Stimulated activated CD8-positive, alpha-beta memory T cell treated with anti-CD3 and anti-CD28 coated beads, Interleukin-15, amount 100 ng/mL, for 48 hours (primary cell): ENCODE measurements at places on chromosomes 6 and 20.

- no peak for DNase-seq
These were observed 133.2 kb downstream of the B3GAT2 start for GRCh38 chr6:70823651-70824050.

GRCh38 chr6:10850728-10851127 is 12.4 kb upstream of the MAK start:
- DNase-seq, result no peak

DNA sequence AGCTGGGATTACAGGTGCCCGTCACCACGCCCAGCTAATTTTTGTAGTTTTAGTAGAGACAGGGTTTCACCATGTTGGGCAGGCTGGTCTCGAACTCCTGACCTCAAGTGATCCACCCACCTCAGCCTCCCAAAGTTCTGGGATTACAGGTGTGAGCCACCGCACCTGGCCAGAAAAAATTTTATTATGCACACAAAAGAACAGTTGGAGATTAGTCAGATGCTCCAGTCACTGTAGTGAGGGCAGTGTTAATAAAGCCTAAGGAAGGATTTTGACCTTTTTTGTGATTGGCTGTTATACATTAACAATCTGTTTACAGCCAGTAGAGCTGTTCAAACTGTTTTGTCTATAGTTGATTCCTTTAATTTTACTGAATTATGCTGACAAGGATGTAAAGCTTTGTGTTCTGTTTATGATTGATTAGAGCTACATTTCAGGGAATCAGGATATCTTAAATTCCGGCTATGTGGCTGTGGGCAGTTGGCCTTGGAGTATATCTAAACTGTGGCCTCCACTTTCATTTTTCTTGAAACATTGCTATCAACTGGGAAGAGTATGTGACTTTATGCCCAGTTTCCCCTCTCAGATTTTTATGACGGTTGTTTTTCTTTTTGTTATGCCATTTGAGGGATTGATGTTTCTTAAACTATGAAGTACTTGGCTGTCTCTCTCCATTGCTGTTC is 9.9 kb downstream of the ZSWIM3 start:
- DNase-seq, result no peak

- peak; percentile 65 for DNase-seq
These were observed 48.4 kb upstream of the NCOA3 start for GRCh38 chr20:47453167-47453782.

GRCh38 chr20:13492001-13492481 is 146.7 kb downstream of the TASP1 start:
- no peak for DNase-seq

DNA sequence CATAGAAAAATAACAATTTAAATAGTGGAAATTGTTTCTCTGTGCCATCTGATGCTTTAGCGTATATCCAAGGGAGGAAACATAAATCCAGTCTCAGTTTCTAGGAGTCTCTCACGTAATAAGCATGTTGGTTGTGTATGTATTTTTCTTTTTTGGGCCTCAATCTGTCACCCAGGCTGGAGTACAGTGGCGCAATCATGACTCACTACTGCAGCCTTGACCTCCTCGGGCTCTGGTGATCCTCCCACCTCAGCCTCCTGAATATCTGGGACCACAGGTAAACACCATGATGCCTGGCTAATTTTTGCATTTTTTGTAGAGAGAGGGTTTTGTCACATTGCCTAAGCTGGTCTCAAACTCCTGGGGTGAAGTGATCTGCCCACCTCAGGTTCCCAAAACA is 78.6 kb upstream of the PLN start:
- DNase-seq, result no peak
